ENCODE measurements at places on chromosomes 3 and 15. TPM values are rescaled to one million over a fixed set of nuclear protein-coding genes. Genes with fewer than 3 reads are reported as not detected.

Gene NEDD4
- 27.3 TPM for total RNA-seq

Gene SERINC4
- not detected for total RNA-seq

Gene TGM5
- 0.21 TPM for total RNA-seq

Gene TIPARP
- 50.8 TPM for total RNA-seq

Gene TM6SF1
- total RNA-seq = 2.8 TPM

Gene CCR3
- total RNA-seq = not detected

Gene C3orf85
- not detected for total RNA-seq

Gene SLC12A1
- not detected for total RNA-seq

Gene AP2M1
- 186 TPM for total RNA-seq

Gene MRAS
- total RNA-seq = 14.2 TPM

Gene GRM2
- total RNA-seq = under 0.01 TPM

Gene COL6A6
- not detected for total RNA-seq

Gene RTP3
- total RNA-seq = not detected

Gene CPLX3
- not detected for total RNA-seq

Data from tracheal epithelial cell (primary cell).